Activated CD4-positive, alpha-beta T cell treated with anti-CD3 and anti-CD28 coated beads, Interleukin-2, amount 10 ng/mL, durations not matched to agents 7 days and 5 days (primary cell): ENCODE measurements at places on chromosomes 12 and 14.

DNA sequence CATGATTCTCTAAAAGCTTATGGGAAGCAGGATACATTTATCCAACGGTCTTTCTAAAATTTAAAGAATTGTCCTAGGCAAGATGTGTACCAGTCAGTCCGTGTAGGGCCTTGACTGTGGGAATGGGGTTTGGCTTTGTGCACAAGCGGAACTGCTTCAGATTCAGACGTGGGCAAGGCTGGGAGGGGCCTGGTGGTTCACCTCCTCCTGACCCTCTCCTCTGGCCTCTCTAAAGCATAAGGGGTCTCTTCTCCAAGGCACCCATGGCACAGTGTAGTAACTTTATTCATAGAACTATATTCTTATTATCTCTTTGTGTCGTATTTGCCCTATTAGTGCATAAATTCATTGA is 121.2 kb upstream of the PTPRB start:
- no peaks in the 10 kb centered on the region for H3K4me1 ChIP-seq
- peaks cover 6% of the 10 kb centered on the region for H3K27me3 ChIP-seq
- no peak for DNase-seq
- no peak overlapping the region for H3K4me3 ChIP-seq

GRCh38 chr14:32255789-32256188 is 52.7 kb upstream of the RNU6-8 start:
- H3K4me1 ChIP-seq: peaks cover 18% of the 10 kb centered on the region
- no peak overlapping the region for H3K27ac ChIP-seq

DNA sequence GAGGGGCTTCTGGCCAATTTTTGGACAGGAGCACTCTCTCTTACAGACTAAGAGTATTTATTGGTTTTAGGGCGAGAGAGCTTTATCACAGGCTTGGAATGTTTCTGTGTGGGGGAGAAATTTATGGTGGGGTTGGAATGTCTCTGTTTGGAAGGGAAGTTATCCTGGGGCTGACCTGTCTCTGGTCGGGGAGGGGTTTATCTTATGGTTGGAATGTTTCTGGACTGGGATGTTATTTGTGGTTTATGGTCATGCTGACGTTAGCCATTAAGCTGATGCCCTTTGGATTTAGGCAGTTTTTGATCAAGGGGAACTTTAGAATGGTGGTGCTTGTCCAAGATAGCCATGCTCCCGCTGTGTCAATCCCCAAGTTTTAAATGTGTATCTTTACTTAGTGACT is 614.8 kb downstream of the DIO2 start:
- no peaks in the 10 kb centered on the region for H3K4me1 ChIP-seq
- H3K36me3 ChIP-seq: no peaks in the 10 kb centered on the region
- no peaks in the 10 kb centered on the region for H3K27me3 ChIP-seq
- DNase-seq: no peak
- H3K27ac ChIP-seq: no peak overlapping the region

GRCh38 chr12:68140556-68140955 is 19.0 kb downstream of the IFNG start:
- H3K36me3 ChIP-seq: peaks cover 2% of the 10 kb centered on the region
- H3K27ac ChIP-seq: no peak overlapping the region
- H3K4me3 ChIP-seq: no peak overlapping the region
- no peak for DNase-seq

DNA sequence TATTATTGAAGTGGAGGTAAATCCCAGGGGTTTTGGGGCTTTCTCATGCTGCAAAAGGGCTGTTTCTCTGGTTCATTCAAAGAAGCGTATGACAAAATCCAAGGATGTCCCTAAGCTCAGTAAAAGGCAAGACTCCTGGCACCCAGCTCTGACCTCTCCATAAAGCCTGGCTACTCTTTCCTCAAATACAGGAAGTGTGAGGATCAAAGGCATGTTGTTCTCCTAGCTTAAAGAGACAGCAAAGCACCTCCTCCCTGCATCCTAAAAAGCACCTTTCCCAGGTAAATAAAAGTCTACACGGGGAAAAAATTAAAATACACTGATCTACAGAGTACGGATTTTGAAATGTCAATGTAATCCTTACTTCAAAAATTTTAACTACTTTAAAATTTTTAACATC is 118.6 kb downstream of the LMNTD1 start:
- no peak overlapping the region for H3K27ac ChIP-seq
- no peaks in the 10 kb centered on the region for H3K36me3 ChIP-seq
- no peak overlapping the region for H3K4me3 ChIP-seq
- H3K27me3 ChIP-seq: peaks cover 2% of the 10 kb centered on the region
- no peak for DNase-seq

GRCh38 chr12:65765436-65765813 is 58.9 kb upstream of the HMGA2 start:
- H3K4me3 ChIP-seq: no peak overlapping the region
- no peaks in the 10 kb centered on the region for H3K36me3 ChIP-seq
- H3K27me3 ChIP-seq: peaks cover 10% of the 10 kb centered on the region
- DNase-seq: no peak
- no peak overlapping the region for H3K27ac ChIP-seq

- H3K27ac ChIP-seq: no peak overlapping the region
- H3K36me3 ChIP-seq: no peaks in the 10 kb centered on the region
- no peaks in the 10 kb centered on the region for H3K27me3 ChIP-seq
- no peak overlapping the region for H3K4me3 ChIP-seq
- no peaks in the 10 kb centered on the region for H3K4me1 ChIP-seq
- DNase-seq: no peak
These were observed 901.7 kb downstream of the LRFN5 start for GRCh38 chr14:42508209-42508946.

GRCh38 chr12:41923351-41923750 is 221.3 kb downstream of the GXYLT1 start:
- H3K4me3 ChIP-seq: no peak overlapping the region
- no peak overlapping the region for H3K27ac ChIP-seq
- no peaks in the 10 kb centered on the region for H3K4me1 ChIP-seq
- peaks cover 29% of the 10 kb centered on the region for H3K27me3 ChIP-seq
- no peak for DNase-seq

- no peaks in the 10 kb centered on the region for H3K27me3 ChIP-seq
- H3K36me3 ChIP-seq: no peaks in the 10 kb centered on the region
- peaks cover 4% of the 10 kb centered on the region for H3K4me1 ChIP-seq
- H3K27ac ChIP-seq: no peak overlapping the region
These were observed 136.0 kb downstream of the CRADD start for GRCh38 chr12:93813186-93813585.

GRCh38 chr12:83827860-83828259 is 1084.7 kb downstream of the SLC6A15 start:
- no peaks in the 10 kb centered on the region for H3K36me3 ChIP-seq
- H3K4me3 ChIP-seq: no peak overlapping the region
- H3K27me3 ChIP-seq: no peaks in the 10 kb centered on the region
- no peaks in the 10 kb centered on the region for H3K4me1 ChIP-seq

- no peak overlapping the region for H3K27ac ChIP-seq
These were observed 30.7 kb downstream of the TMEM229B start for GRCh38 chr14:67457782-67458181.

GRCh38 chr14:104223101-104224041 is 85.0 kb downstream of the KIF26A start:
- H3K4me3 ChIP-seq: no peak overlapping the region
- peaks cover 2% of the 10 kb centered on the region for H3K36me3 ChIP-seq
- no peaks in the 10 kb centered on the region for H3K27me3 ChIP-seq

DNA sequence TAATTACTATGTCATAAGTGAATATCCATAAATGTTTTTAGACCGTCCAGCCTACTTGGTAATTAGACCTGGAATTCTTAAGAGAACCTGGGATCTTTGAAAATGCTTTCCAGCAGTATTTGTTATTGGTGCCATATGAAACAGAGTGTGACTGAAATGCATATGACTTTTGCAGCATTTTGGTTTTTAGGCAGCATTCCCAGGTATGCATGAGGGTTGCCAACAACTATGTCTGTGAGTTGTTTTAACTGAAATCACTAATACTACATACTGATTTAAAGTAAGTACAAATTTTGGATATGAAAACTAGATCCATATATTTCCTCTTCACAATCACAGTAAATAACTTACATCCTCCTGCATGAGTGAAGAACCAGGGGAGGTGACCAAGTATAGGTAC is 437.7 kb upstream of the FAR2 start:
- H3K4me3 ChIP-seq: no peak overlapping the region
- no peak for DNase-seq
- H3K4me1 ChIP-seq: no peaks in the 10 kb centered on the region
- no peaks in the 10 kb centered on the region for H3K27me3 ChIP-seq
- H3K36me3 ChIP-seq: no peaks in the 10 kb centered on the region

- H3K27ac ChIP-seq: no peak overlapping the region
- H3K4me3 ChIP-seq: no peak overlapping the region
- peaks cover 8% of the 10 kb centered on the region for H3K4me1 ChIP-seq
- peaks cover 6% of the 10 kb centered on the region for H3K27me3 ChIP-seq
- DNase-seq: no peak
- no peaks in the 10 kb centered on the region for H3K36me3 ChIP-seq
These were observed 115.0 kb upstream of the CPM start for GRCh38 chr12:69047990-69048389.

DNA sequence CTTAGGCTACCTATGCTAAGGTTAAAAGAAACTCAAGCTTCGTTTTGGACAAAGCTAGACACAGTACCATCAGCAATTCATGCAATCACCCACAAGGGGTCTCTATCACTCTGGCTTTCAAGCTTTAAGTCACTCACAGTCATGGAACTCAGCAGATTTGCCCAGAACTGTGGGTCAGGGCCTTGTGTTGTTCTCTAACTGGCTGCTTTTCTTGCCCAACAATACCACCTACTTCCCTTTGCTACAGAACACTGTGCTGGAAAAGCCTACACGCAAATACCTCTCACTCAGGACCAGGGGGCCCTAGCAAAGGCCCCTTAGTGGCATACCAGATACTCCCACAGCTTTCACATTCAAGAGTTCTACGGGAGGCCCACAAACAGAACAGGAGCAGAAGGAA is 9.1 kb downstream of the NEMP1 start:
- peak overlapping the region; percentile 86 for H3K27ac ChIP-seq
- H3K27me3 ChIP-seq: no peaks in the 10 kb centered on the region
- H3K36me3 ChIP-seq: peaks cover 62% of the 10 kb centered on the region

DNA sequence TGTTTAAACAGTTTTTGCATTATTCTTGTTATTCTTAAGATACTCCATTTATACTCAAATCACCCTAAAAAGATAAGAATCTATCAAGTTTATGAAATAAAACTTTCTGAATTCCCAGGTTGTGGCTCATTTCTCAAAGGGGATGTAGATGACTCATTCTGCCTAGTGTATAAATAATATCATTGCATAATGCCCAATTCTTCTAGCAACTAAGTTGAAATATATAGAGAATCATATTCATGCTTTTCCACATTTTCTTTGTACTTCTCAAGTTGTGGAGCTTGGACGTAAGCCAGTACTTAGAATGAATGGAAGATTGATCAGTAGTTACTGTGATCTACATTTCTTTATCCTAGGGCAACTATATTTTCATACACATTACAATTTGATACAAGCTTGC is 201.1 kb downstream of the PPFIA2 start:
- H3K4me3 ChIP-seq: no peak overlapping the region
- no peaks in the 10 kb centered on the region for H3K27me3 ChIP-seq
- H3K27ac ChIP-seq: no peak overlapping the region

GRCh38 chr12:47818467-47819137 is 1.1 kb downstream of the HDAC7 start:
- H3K36me3 ChIP-seq: peaks cover 48% of the 10 kb centered on the region
- peak; percentile 44 for DNase-seq
- H3K4me3 ChIP-seq: peak overlapping the region; percentile 94

- H3K36me3 ChIP-seq: peaks cover 32% of the 10 kb centered on the region
- no peak for DNase-seq
- peaks cover 27% of the 10 kb centered on the region for H3K4me1 ChIP-seq
- no peak overlapping the region for H3K4me3 ChIP-seq
These were observed 20.4 kb upstream of the AMN start for GRCh38 chr14:102902086-102902485.

GRCh38 chr12:95003921-95004272 is 400 bp upstream of the NDUFA12 start:
- H3K36me3 ChIP-seq: peaks cover 52% of the 10 kb centered on the region
- peaks cover 52% of the 10 kb centered on the region for H3K4me1 ChIP-seq
- no peaks in the 10 kb centered on the region for H3K27me3 ChIP-seq
- H3K27ac ChIP-seq: peak overlapping the region; percentile 92
- peak overlapping the region; percentile 94 for H3K4me3 ChIP-seq
- DNase-seq: no peak

GRCh38 chr12:121595520-121595919 is 14.7 kb upstream of the KDM2B start:
- no peak for DNase-seq
- no peaks in the 10 kb centered on the region for H3K27me3 ChIP-seq
- peaks cover 21% of the 10 kb centered on the region for H3K36me3 ChIP-seq
- peaks cover 31% of the 10 kb centered on the region for H3K4me1 ChIP-seq

DNA sequence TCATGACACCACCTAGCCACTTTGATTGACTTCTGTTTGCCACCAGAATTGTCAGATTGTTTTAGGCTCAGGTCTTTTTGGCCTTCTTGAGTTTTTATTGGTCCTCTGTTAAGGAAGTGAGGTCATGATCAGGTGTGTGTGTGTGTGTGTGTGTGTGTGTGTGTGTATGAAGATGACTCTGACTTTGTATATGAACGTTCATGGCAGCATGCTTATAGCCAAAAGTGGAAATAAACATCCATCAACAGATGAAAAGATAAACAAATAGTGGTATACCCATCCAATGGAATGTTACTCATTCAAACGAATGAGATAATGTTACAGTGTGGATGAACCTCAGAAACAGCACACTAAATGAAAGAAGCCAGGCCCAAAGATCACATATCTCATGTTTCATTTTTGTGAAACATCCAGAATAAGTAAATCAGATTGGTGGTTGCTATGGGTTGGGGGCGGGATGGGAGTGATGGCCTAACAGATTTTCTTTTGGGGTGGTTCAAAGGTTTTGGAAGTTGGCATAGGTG is 258.6 kb downstream of the KTN1 start:
- no peaks in the 10 kb centered on the region for H3K36me3 ChIP-seq
- H3K4me1 ChIP-seq: no peaks in the 10 kb centered on the region
- H3K27me3 ChIP-seq: peaks cover 3% of the 10 kb centered on the region
- H3K4me3 ChIP-seq: no peak overlapping the region

- H3K36me3 ChIP-seq: peaks cover 18% of the 10 kb centered on the region
- peaks cover 48% of the 10 kb centered on the region for H3K4me1 ChIP-seq
- no peak overlapping the region for H3K4me3 ChIP-seq
- DNase-seq: no peak
- H3K27me3 ChIP-seq: no peaks in the 10 kb centered on the region
These were observed 15.7 kb downstream of the MLXIP start for GRCh38 chr12:122094137-122094734.
